Choroid plexus epithelial cell (primary cell): ENCODE measurements at places on chromosomes 6 and 20.

GRCh38 chr20:15976047-15976736 is 597.1 kb downstream of the KIF16B start:
- DNase-seq: peak; percentile 1

DNA sequence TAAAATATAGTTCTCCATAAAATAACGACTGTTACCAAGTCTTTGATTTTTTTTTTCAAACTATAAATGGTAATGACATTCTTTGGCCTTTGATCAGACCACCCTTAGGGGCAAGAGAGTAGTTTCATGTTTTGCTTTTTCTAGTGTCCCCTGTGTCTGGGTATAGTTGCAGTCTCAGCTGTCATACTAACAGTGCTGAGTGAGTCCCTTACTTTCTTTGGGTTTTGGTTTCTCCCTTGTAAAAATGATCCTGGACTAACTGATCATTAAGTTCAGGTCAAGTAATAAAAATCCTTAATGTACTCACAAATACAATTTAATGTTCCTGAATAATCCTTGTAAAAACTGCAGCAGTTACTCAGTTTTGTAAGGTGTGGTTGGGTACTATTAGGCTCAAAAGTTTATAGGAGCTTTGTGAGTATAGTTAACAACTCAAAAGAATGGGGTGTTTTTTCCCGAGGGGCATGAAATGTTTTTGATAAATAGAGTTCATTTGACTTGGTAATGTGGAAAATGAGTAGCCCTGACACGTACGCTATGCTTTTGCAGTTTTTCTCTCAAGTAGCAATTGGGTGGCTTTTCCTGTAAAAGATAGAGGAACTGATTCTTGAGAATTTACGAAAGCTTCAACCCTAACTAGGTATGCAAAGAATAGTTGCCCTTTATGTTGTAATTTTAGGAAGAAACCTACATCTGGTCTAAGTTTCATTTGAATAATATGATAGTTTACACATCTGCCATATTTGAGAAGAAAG is 6.2 kb downstream of the PTPN1 start:
- no peak for DNase-seq

DNA sequence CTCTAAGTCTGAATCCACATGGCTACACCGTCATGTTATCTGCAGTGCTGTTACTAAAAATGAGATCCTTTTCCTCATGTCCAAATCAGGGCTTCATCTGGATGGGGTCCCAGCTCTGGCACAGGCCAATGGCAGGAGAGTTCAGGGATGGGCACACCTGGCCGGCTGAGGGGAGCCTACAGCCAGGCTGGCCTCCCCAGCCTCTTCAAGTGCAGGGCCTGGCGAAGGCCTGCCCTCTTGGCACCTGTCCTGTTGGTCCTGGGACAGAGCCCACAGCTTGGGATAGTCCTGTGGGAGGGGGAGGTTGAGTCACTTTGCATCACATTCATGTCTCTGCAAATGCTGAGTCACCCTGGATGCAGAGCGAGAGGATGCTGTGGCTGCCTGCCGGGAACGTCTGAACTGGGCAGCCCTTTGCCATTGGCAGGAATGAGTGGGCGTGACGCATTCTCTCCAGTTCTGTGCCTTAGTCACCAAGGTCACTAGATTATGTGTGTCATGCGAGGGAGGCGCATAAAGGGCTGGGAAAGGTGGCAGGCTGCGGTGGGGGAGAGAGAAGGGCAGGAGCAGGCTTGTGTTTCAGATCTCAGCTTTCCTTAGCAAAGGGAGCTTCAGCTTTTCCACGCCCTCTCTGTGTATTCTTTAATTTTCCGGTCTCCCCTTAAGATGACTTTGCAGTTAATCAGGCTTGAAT is 223.2 kb upstream of the ECI2 start:
- DNase-seq: peak; percentile 93

DNA sequence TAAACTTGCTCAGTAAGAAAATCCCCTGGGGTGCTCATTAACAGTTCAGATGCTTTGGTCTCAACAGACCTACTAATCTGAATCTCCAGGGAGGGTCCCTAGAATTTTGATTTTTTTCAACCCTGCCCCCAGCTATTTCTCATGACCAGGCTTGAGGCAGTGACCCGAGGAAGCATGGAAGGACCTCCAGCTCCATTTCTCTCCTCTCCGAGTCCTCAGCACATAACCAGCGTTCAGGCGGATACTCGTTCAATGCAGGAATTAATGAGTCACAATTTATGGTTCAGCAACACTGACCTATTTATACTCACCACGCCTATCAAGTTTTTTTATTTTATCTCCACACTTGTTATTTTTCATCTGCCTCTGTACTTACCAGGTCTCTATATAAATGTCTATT is 369.2 kb upstream of the CDH4 start:
- DNase-seq: no peak

- no peak for DNase-seq
These were observed 662 bp upstream of the CCR6 start for GRCh38 chr6:167122041-167122826.

DNA sequence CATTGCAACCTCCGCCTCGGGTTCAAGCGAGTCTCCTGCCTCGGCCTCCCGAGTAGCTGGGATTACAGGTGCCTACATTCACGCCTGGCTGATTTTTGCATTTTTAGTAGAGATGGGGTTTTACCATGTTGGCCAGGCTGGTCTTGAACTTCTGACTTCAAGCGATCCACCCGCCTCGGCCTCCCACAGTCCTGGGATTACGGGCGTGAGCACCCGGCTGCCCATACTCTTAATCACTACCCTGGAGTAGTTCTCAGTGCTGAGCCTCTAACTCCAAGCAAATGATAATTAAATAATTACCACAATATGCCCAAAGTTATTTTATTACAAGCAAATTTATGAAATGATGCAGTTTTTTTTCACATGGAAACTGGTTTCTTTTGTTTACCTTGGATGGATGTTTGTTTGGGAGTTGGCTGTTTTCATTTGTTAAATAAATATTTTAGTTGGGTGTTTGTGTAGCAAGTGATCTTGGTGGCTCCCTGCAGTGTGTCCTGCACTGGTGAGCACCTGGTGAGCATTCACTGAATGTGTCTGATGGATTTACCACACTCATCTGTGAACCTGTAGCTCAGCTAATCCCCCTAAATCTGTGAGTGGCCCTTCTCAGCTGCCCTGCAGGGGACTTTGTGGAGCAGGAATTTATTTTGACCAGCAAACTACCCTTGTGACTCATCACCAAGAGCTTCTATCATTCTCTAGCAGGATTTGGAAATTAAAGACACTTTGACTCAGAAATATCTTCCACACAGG is 36.9 kb downstream of the UTRN start:
- DNase-seq: peak; percentile 57

DNA sequence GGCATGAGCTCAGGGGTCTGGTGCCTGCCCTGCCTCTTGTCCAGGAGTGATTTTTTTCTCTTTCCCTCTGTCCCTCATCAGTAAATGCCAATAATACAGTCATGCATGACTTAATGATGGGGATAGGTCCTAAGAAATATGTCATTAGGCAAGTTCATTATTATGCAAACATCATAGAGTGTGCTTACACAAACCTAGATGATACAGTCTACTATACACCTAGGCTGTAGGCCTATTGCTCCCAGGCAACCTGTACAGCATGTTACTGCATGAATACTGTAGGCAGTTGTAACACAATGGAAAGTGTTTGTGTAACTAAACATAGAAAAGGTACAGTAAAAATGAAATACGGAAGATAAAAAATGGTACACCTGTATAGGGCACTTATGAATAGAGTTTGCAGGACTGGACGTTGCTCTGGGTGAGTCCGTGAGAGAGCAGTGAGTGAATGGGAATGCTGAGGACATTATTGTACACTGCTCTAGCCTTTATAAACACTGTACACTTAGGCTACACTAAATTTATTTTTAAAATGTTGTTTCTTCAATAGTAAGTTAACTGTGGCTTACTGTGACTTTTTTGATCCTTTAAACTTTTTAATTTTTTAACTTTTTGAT is 22.1 kb downstream of the PBOV1 start:
- DNase-seq: no peak

DNA sequence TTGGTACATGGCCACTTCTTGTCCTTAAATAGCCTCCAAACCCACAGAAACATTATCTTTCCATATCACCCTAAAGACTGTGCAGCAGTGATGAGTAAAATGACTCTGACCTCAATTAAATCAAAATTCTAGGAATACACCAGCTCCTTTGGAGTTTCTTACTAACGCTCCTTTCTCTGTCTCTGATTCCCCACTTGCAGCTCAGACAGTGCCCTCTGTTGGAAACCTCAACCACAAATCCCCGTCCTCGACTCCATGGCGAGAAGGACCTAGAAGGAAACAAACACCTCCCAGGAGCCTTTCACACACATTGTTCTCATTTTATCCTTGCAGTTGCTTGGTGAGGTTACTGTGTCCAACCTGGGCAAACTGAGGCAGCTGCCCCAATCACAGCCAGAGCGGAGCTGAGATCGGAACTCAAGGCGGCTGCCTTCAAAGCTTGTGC is 17.7 kb upstream of the PARD6B start:
- DNase-seq: peak; percentile 85

DNA sequence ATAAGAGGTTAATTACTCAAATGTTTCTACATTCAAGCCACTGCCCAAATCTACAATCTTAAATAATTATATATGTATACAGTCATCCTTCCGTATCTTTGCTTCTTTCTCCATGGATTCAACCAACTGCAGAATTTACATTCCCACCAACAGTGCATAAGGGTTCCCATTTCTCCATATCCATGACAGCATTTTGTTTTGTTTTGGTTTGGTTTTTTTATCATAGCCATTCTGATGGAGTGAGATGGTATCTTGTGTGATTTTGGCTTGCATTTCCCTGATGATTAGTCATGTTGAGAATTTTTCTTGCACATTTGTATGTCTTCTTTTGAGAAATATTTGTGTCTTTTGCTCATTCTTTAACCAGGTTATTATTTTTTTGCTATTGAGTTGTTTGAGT is 198.5 kb downstream of the C6orf118 start:
- no peak for DNase-seq

DNA sequence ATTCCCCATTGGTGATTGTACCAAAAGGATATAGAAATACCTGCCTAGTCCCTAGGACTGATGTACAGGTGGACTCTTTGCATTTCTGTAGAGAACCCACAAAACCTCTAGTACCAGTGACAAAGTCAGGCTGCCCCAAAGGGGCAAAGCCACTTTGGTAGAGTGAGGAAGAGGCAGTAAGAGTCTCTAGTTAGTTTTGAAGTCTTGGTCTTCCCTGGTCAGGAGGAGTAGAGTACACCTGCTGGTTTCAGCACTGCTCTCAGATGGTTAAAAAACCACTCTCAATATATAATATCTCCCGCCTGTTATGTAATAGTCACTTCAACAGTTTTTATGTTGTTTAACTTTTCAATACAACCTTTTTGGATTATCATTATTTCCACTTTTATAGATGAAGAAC is 344.9 kb downstream of the CDKAL1 start:
- DNase-seq: no peak

- DNase-seq: no peak
These were observed 826.9 kb upstream of the EYS start for GRCh38 chr6:66533921-66534404.

DNA sequence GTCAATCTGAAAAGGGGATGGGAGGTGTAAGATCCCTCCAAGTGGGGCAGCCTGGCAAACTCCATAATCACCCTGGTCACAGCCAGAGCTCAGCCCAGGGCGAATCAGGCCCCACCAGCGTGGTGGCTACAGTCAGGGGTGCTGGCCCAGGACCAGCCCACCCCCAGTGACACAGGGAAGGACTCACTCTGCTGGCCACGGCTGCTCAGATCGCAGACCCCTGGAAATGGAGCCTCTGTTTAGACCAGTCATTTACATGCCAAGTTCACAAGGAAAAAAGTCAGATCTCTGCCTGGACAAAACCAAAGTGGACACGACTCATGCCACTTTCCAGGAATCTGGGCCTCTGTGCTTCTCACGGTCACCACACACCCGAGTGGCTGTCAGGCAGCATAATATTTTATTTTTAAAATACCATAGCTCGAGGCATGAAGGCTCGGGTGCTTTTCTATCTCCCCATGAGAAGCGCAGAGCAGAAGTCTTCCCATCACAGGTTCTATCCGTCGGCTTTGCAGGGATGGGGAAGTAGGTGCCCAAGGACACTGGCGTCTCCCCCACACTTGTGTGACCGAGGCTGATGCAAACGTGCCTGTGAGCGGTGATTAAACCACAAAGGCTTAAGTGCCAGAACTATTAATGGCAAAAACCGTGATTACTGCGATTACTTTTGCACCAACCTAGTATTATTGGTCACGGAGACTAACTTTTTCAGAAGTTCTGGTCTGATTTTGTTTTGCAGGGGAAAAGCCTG is 13.0 kb downstream of the PXDC1 start:
- no peak for DNase-seq
